CD4-positive, alpha-beta T cell (primary cell): ENCODE measurements at places on chromosomes 2 and 18.

DNA sequence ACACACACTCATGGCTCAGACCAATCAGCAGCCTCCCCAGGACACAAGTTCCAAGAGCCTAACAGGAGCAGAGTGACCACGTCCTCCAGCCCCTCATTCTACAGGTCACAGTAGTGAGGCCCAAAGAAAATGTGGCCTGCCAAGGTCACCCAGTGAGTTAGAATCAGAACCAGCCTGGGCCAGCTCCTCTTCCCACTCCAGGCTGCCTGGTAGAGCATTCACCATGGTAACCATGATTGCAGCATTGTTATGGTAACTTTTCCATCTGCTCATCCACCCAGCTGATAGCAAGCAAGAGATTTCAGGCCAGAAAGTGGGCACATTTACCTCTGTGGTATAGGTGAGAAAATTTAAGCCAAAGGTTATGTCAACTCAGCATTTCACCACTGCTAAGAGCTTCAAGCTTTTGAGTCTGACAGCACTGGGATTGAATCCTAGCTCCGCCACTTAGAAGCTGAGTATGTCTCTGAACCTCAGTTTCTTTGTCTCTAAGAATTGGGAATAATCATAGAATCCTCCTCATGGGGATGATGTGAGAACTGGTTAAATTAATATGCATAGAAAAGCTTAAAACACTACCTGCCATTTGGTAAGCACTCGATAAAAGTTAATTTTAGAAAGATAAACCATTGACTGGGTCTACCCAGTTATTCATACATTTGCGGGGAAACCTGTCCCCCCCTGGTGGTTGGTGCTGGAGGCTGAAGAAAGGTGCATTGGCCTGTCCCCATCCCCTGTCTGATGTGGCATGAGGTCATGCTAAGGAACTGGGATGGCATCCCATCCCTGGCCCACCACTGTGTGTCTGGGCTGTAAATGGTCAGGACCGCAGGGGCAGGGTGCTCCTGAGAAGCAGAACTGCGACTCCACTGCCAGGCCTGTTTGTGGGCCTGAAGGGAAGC, 181.5 kb downstream of the KLHL29 start:
- DNase-seq: no peak

DNA sequence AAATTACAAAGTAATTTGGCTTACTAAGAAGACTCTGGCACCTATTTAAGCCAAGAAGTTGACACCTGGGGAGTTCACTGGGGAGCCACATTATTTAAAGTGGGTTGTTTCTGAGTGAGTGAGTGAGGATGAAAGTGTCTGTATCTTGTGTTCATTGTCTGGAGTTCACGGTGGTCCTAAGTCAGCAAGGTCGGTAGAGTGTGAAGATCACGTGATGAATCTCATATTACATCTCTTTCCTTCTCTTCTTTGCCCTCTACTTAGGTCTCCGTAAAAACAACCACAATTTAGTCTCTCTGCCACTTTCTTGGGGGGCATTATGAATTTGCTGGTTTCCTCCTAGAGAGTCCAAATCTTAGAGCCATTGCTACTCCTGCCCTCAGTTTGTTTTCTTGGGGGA, 67.8 kb downstream of the DIS3L2 start:
- DNase-seq: no peak

DNA sequence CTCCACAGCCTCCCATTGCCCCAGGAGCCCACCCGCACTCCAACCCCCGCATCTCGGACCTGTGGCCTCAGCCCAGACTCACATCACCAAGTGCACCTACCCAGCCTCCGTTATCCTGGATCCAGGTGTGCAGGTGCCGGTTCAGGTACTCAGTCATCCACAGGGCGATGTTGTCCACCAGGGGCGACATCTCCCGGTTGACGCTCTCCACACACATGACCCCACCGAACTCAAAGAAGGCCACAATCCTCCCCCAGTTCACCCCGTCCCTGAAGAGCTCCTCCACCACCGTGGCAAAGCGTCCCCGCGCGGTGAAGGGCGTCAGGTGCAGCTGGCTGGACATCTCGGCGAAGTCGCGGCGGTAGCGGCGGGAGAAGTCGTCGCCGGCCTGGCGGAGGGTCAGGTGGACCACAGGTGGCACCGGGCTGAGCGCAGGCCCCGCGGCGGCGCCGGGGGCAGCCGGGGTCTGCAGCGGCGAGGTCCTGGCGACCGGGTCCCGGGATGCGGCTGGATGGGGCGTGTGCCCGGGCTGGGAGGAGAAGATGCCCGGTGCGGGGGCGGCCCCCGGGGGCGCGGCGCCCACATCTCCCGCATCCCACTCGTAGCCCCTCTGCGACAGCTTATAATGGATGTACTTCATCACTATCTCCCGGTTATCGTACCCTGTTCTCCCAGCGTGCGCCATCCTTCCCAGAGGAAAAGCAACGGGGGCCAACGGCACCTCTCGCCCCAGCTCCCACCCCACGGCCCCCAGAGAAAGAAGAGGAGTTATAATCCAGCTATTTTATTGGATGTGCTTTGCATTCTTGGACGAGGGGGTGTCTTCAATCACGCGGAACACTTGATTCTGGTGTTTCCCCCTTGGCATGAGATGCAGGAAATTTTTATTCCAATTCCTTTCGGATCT, 1.3 kb downstream of the BCL2 start:
- peak; percentile 71 for DNase-seq

- no peak for DNase-seq
Measured at GRCh38 chr2:39153312-39153711, 32.5 kb upstream of the SOS1 start.

- no peak for DNase-seq
Measured at GRCh38 chr2:76506538-76506937, 795.8 kb upstream of the GCFC2 start.
